ENCODE measurements at places on chromosomes 7 and 10.

- DNase-seq, result no peak
These were observed 17.0 kb downstream of the PNLIPRP3 start for GRCh38 chr10:116444527-116445142.

GRCh38 chr7:138515001-138515528, 55.0 kb downstream of the TRIM24 start:
- DNase-seq, result no peak

DNA sequence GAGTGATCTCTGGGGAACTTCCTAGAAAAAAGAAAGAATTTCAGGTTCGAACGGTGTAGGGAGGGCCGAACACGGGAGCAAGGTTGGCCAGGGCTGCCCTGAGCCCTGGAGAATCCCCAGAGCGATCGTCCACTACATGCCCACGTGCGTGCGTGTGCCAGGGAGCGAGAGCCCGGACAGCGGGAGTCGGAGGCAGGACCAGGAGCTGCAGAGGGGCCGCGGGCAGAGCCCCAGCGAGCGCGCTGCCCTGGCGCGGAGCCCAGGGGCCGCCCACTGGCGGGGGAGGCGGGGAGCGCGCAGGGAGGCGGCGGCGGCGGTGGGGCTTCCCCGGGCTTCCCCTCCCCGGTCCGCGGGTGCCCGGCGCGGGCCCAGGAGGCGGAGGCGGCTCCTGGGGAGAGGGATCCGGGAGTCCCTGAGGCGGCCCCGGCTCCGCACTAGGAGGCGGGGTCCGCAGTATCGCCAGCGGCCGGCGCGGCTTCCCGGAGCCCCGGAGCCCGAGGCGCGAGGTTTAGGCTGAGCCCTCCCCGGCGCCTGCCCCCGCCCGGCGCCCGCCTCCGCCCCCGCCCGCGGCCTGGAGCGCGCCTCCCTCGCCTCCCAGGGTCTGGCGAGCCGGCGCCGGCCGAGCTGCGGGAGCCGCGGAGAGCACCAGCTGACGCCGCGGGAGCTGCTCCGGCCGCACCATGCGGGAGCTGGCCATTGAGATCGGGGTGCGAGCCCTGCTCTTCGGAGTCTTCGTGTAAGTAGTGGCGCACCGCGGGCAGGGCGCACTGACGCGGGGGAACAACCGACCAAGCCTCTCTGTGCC, at the start of gene PLPP4:
Gene PLPP4, plus strand, starts transcription at position 602 of the 805 bp plus-strand sequence. Its CDS starts 79 bp downstream, at position 681.
- DNase-seq, result no peak

DNA sequence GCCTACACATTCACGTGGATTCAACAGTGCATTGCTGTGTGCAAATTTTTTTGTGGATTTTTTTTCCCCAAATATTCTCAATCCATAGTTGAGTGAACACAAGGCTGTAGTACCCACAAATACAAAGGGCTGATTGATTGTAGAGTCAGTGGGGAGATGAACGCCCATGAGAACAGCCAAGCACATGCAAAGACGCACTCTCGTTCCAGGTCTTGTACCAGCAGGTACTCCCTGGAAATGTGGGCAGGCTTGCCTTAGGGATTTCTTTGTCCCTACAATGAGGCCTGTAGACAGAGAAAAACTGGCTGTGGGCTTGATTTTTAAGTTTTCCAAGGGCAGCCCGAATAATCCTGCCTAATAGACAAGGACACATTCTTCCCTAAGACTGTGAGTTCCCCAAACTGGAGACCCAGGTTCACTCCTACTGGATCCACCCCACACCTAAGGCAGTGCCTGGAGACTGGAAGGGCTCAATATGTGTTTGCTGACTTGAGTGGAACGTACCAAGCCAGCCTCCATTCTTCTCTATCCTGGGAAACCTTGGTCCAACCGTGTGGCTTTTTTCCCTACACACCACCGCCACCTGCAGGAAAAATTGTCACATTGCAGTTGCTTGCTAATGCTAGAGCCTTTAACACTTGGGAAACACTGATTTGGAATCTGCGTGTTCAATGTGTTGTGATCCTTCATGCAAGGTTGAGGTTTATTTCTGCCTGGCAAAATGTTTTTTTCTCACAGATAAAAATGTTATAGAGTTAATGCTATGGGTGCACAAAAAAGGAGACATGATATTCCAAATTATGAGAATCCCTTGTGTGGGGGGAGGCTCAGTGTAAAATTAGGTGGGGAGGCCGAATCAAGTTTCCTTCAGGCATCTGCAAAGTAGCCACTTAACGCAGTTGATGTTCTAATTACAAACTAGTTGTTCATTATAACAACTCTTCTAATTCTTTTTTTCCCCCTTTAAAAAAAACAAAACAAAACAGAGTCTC, 49.3 kb downstream of the PPP1R17 start:
- no peak for DNase-seq

DNA sequence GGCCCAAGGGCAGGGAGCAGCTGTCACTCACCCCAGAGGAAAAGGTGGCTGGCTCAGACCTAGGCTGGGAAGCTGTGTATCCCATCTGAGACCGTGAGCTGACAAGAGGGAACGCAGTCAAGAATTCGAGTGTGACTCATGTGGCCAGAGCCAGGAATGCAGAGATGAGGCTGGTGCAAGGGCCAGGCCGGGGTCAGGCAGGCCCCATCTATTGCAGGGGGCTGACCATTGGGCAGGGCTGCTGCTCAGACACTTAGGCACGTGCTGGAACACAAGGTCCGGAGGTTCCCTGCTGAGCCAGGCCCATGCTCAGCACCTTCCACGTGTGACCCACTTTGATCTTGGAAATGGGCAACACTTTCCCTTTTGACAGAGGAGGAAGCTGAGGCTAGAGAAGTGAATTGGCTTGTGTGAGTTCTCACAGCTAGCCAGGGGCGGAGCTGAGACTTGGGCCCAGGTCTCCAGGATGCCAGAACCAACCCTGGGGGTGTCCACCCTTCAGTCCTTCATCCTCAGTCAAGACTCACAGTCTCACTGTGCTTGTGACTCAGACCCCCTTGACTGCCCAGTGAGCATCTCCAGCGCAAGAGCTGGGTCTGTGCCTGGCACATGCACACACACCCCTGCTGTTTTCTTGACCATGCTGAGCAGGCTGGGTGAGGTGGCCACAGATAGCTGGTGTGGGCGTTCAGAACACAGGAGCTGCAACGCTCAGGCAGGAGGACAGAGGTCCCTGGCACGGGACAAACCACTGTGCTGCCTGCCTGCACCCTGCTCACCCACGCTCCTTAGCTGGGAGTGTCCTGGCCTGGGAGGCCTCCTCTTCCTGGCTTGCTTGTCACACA, 47.6 kb upstream of the PPIF start:
- no peak for DNase-seq

- no peak for DNase-seq
These were observed 631 bp downstream of the POR start for GRCh38 chr7:75915416-75916156.

All from stimulated activated CD8-positive, alpha-beta memory T cell treated with anti-CD3 and anti-CD28 coated beads, Interleukin-4, amount 100 ng/mL, for 4 hours (primary cell).